ENCODE measurements at places on chromosomes 16 and 17. TPM values are rescaled to one million over a fixed set of nuclear protein-coding genes. Genes with fewer than 3 reads are reported as not detected.

DNA sequence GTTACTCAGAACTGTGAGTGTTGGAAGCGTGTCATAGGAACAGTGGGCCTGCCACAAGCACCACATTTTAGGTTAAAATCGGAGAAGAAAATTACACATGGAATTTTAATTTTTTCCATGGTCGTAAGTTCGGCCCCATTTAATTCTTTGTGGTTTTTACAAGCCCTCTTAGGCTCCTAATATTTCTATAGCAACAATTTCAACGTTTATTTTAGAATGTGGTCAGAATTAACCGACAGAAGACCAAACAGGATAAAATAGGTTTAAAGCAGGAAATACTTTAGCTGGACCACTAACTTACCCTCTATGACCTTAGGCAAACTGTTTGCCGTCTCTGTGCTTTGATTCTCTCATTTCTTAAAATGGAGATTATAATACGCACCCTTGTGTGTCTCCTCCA lies 69.9 kb downstream of the FTO start:
- H3K4me3 ChIP-seq: no peak overlapping the region
- no peak for DNase-seq
- no peaks in the 10 kb centered on the region for H3K36me3 ChIP-seq
- no peaks in the 10 kb centered on the region for H3K27me3 ChIP-seq
- H3K27ac ChIP-seq: no peak overlapping the region
- peaks cover 19% of the 10 kb centered on the region for H3K4me1 ChIP-seq

DNA sequence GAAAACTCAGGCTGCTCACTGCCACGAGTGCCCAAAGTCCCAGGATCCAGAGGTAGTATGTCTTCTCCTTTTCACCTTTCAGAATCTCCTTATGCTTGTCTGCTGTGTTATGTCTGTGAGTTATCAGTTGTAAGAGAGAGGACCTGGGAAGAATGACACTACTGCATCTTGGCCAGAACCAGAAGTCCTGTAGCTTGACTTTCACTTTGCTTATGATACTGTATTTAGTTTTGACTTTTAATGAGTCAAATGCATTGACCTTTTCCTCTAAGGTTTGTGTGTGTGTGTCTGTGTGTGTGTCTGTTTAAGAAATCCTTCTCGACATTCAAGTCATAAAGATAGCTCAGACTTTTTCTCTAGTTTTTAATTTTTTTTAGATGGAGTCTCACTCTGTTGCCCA lies 43.4 kb downstream of the BMERB1 start:
- no peaks in the 10 kb centered on the region for H3K36me3 ChIP-seq
- peaks cover 8% of the 10 kb centered on the region for H3K4me1 ChIP-seq
- no peak overlapping the region for H3K4me3 ChIP-seq
- H3K27ac ChIP-seq: no peak overlapping the region
- DNase-seq: no peak

DNA sequence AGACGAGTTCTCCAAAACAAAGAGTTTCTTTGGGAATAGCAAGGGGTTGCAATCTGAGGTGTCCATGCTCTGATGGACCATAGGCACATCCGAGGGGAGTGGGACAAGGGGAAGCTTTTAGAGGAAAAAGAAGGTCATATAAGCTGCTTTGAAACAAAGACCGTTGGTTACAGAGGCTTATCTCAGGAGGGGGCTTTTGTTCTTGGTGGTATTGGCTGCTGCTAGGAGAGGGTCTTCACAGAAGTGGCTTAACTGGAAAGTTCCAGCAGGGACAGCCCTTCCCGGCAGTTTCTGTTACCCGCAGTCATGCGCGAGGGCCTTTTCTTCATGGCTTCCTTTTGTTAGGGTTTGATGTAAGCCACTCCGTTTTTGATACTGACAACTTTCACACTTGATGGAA lies 76.0 kb downstream of the RAP1GAP2 start:
- no peak overlapping the region for H3K4me3 ChIP-seq
- H3K27me3 ChIP-seq: no peaks in the 10 kb centered on the region
- H3K36me3 ChIP-seq: no peaks in the 10 kb centered on the region
- H3K4me1 ChIP-seq: no peaks in the 10 kb centered on the region

ADAD2 gene
- not detected for total RNA-seq

CIITA gene
- 48.9 TPM for total RNA-seq

Measured in activated CD4-positive, alpha-beta memory T cell treated with anti-CD3 and anti-CD28 coated beads, Interleukin-2, amount 10 ng/mL, durations not matched to agents 7 days and 5 days (primary cell).